ENCODE measurements at places on chromosomes 4 and X. TPM values are rescaled to one million over a fixed set of nuclear protein-coding genes. Genes with fewer than 3 reads are reported as not detected.
A peak's percentile ranks its signal among the peaks of the same experiment; 100 is the strongest.

The ARX gene
- not detected for total RNA-seq

DNA sequence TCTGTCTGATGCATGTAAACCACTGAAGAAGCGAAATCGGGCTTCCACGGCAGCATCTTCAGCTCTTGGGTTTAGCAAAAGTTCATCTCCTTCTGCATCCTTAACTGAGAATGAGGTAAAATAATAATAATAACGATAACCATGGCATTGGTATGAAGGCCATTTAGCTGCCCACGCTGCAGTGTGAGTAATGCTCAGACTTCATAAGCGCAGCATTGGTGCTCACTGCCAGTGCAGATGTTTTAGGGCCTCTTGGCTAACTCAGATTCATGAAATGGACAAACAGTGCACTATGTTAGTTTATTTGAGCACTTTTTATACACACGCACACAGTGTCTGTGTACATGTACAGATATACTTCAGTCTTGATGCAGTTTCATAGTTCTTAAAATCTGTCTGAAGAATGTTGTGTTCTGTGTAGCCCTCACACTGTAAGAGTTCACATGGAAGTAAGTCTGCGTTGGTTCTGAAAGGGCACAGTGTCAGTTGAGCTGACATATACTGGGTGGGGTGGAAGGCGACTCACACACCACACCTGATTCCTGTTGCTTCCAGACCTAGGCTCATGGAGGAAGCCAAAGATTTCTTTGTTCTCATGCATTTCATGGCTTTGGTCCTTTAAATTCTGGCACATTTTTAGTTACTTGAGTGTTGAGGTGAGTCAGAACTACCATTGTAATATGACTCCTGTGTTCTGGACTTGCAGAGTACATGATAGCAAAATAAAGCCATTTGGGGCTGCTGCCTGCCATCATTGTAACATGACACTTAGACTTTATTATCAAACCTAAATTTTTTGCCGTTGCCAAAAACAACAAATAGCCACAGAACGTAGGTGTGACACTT, 68.7 kb downstream of the NSD2 start:
- DNase-seq = peak; percentile 91

GRCh38 chr4:81898862-81899504, 427.3 kb upstream of the RASGEF1B start:
- no peak for DNase-seq

- no peak for DNase-seq
These were observed 7.9 kb downstream of the PGRMC2 start for GRCh38 chr4:128279624-128280225.

GRCh38 chrX:55716937-55717336, 612 bp upstream of the RRAGB start:
- no peak for DNase-seq

- DNase-seq = no peak
These were observed 20.9 kb downstream of the MPP1 start for GRCh38 chrX:154784149-154784995.

GRCh38 chr4:29581457-29581856, 1138.7 kb upstream of the PCDH7 start:
- DNase-seq = no peak

- no peak for DNase-seq
These were observed 142.8 kb upstream of the RAI2 start for GRCh38 chrX:18003876-18004275.

DNA sequence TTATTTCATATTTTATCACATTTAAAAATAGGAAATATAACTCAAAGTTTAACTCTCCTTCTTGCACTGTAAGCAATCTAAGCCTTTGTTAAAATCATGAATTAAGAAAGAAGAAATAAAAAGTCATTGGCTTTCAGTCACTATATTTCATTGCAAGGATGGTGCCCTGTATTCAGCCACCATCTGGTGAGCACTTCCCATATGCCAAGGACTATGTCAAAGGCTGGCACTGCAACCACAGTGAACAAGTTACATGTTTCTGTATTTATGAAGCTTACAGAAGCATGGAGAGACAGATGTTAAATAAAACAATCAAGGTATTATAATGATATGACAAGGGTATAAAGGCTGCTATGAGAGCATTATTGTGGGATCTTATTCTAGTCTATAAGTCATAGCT, 68.6 kb downstream of the PRKG2 start:
- no peak for DNase-seq

The MTNR1A gene
- total RNA-seq = not detected

DNA sequence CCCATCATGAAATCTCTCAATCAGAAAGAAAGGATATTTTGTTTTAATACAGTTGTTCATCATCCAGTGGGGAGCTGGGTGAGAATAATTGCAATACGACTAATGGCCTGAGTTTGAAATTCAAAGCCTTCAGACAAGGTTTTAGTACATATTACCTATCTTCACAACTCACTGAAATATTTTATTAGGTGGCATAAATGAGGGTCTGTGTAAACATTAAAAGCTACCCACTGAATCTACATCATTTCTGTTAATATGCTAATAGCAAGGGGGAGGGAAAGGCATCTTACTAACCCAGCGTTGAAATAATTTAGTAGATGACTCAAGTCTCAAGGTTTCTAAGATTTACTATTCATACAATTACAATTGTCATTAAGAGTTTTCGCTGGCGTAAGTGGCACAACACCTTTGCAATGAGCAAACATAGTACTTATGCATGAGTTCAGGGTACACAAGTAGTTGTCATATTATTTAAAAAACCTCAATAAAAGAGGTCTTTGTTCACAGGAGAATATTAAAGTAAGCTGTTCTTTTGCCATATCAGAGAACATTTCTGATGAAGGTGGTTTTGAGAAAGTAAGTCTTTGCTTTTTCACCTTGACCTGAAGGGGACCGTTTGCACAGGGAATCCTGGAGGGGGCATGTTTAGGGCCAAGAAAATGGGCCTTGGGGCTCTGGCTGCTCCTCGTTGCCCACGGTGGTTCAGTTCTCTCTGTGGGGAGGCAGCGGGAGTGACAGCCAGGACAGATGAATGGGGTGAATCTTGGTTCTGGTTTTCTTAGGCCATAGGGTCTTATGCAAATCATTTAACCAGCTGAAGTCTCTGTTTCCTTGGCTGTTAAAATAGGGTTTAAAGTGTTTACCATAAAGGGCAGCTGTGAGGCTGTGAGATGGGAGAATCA, 4.5 kb upstream of the RHOH start:
- DNase-seq = no peak

The SPIN2B gene
- 17.7 TPM for total RNA-seq

The GRPR gene
- total RNA-seq = 26.5 TPM

DNA sequence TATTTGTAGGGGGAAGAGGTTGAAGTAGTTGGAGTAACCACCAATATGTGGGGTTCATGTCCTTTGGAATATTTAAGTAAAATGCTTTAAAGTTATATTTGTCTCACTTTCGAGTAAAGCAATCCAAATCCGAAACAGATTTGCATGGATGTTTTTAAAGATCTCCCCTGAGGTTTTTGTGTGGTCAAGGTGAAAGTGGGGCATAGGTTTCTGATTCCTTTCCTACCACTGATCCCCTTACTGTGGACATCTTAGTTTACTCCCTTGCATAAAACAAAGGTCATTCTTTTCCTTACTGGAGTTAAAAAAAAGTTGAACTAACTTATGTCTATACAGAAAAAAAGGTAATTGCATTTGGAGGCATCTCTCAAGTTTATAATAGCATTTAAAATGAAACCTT, 71.9 kb upstream of the PHOX2B start:
- no peak for DNase-seq

GRCh38 chr4:155822572-155822971, 43.5 kb downstream of the ASIC5 start:
- DNase-seq = peak; percentile 83

DNA sequence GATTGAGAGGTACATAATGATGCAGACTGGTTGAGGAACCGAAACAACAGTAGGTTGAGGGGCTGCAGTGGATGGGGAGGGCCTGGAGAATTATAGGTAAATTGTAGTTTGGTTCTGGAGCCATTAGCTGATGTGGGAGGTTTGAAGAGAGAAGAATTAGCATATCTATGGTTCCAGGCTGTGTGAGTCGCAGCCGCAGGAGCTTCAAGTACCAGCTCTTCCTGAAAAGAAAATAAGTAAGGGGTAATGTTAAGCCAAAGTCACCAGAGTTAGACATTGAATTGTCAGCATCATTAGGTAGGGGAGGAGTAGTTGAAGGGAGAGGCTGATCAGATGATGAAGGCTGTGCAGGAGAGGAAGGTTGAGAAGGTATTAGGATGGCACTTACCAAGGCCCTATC, 29.5 kb downstream of the PF4 start:
- DNase-seq = no peak

GRCh38 chr4:70651864-70652506, 14.3 kb downstream of the JCHAIN start:
- peak; percentile 77 for DNase-seq

GRCh38 chr4:144667500-144667899, 21.5 kb downstream of the HHIP start:
- DNase-seq = no peak

The CTAG1B gene
- not detected for total RNA-seq

DNA sequence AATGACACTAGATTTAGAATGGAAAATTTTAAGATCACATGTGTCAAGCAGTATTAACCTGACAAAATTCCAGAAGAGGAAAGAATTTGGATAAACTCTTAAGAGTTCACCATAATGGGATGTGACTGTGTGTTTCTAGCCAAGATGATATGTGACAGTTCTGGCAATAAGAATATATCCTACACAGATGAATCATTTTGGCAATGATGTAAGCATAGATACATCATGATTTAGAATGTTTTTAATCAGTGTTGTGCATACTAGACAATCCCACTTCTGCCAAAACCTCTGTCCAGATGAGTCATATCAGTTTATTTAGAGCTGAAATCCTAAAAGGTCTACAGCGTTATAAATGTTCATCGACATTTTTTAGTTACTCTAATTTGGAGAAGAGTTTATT, 48.8 kb downstream of the PTCHD1 start:
- DNase-seq = peak; percentile 50

DNA sequence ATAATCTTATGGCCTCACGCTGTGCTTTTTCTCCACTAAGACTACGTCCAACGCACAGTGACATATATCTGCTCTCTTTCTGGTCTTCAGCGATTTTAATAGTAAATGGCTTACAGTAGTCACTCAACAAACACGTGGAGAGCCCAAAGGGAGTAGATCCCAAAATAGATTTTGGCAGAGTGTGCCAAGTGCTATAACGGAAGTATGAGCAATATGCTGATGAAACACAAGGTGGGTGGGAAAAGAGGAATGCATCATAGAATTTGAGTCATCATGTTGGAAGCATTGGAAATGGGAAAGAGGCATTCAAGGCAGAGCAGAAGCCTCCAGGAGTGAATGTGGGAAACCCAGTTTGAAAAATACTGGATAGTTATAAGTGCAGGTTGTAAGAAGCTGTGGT, 129.1 kb upstream of the LDB2 start:
- DNase-seq = peak; percentile 67

DNA sequence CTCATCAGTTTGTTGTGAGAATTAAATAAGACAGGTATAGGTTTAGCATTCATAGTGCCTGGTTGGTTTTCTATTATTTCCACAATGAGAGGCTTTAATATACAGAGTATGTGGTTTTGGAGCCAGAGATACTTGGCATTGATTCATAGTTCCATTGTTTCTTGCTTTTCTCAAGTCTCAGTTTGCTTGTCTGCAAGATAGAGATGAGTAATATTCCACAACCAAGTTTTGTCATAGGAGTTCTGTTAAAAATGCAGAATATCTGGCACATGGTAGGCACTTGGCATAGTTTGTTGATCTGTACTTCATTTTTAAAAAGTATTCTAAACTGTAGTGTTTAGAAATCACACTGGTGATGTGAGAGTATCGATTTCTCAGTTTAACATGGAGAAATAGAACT, 37.5 kb upstream of the EDA2R start:
- DNase-seq = no peak

- DNase-seq = peak; percentile 17
These were observed 5.6 kb downstream of the GAK start for GRCh38 chr4:926538-926937.

The MAGEC3 gene
- total RNA-seq = not detected

The GPM6B gene
- 0.98 TPM for total RNA-seq

GRCh38 chr4:188680004-188680666, 540.9 kb downstream of the TRIML1 start:
- no peak for DNase-seq

The ACE2 gene
- total RNA-seq = 0.81 TPM

The ADGRL3 gene
- total RNA-seq = 0.69 TPM

The STIM2 gene
- 16.9 TPM for total RNA-seq

GRCh38 chr4:108965016-108965415, 202.2 kb upstream of the ETNPPL start:
- DNase-seq = no peak

GRCh38 chr4:107815158-107815557, 9.6 kb upstream of the SGMS2 start:
- DNase-seq = no peak

- no peak for DNase-seq
These were observed 33.1 kb downstream of the LEF1 start for GRCh38 chr4:108135549-108136209.

- no peak for DNase-seq
These were observed 59.4 kb downstream of the REPS2 start for GRCh38 chrX:17005712-17006368.

GRCh38 chrX:100447655-100448397, 37.8 kb upstream of the PCDH19 start:
- peak; percentile 56 for DNase-seq

The MED12 gene
- total RNA-seq = 45.8 TPM

DNA sequence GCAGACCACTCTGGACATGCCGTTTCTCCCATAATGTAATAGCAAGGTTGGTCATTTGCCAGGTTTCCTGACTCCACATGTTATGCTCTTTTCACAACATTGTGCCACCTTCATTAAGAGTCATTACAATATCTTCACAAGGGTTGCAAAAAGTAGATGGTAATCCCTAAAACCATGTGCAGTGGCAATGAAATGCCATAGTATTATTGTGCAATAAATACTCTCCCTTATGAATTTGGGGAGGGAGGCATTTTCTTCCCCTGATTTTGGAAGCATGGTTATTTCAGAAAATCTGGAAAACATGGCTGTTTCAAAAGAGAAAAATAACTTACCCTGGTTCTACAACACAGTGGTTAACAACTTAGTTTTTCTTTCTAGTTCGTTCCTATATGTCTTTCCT, 75.1 kb downstream of the BLTP1 start:
- DNase-seq = no peak

DNA sequence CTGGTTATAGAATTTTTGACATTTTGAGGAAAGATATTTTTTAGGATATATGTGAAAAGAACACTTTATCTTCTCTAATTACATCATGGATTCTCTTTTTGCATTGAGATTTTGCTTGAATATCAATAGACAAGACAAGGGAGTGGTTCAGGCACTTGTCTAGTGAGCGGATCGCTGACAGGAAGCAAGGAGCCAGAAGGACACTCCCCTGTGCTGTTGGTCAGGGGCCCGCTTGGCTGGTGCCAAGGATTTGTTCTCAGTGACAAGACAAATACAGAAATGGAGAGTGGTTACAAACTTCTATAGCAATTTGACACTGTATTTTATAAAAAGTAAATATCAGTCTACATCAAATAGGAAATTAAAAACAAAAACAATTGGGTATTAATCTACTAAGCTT, 60.0 kb downstream of the SLC9B1 start:
- DNase-seq = no peak

The MUC7 gene
- not detected for total RNA-seq

DNA sequence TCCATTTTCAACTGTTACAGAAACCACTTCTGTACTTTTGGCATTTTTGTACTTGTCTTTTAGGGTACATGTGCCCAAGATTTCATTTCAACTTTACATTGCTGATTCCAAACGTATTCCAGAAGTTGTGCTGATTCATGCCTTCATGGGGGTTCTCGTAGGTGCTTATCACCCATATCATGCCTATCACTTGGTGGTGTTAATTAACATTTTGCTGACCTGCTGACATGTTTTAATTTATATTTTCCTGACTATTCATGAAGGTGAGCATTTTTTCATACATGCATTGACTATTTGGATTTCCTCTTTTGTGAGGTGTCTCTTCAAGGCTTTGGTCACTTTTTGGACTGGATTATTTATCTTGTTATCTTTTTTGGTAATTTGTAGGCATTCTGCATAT, 64.1 kb downstream of the CC2D2A start:
- DNase-seq = no peak
